Mucosa of descending colon (tissue), 3 donors: ENCODE measurements at places on chromosomes 4 and X.

DNA sequence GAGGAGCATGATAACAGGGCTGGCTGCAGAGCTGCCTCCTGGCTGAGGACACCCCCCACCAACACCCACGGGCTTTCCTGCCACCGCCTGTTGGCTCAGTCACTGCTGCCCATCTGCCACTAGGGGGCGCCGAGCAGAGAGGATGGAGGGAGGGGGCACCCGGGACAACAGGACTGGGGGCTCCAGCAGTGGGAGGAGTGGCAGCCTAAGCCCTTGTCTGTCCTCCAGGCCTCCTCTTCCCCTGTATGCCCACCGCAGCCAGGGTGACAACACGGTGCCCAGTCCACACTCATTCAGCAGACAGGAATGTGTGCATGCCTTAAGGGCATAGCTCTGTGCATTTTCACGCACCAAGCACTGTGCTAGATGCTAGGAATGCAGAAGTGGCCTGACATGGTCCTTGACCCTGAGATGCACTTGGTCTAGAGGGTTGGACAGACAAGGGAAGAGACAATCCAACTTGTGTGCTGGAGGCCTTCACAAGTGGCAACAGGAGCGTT is 149.9 kb downstream of the AMMECR1 start:
- DNase-seq: no peak

GRCh38 chr4:162683659-162684370 is 482.9 kb downstream of the NAF1 start:
- no peak for DNase-seq

GRCh38 chr4:169583563-169583962 is 28.8 kb downstream of the NEK1 start:
- DNase-seq: no peak

GRCh38 chr4:169361756-169362155 is 91.0 kb upstream of the SH3RF1 start:
- DNase-seq: no peak

GRCh38 chr4:72860766-72861165 is 208.8 kb downstream of the COX18 start:
- no peak for DNase-seq

- DNase-seq: no peak
Measured at GRCh38 chr4:164012396-164013027, 518.0 kb downstream of the TMA16 start.

GRCh38 chr4:78592088-78592783 is 40.7 kb downstream of the ANXA3 start:
- DNase-seq: peak; percentile 43

GRCh38 chrX:8341814-8342590 is 122.6 kb upstream of the VCX3B start:
- DNase-seq: no peak

GRCh38 chr4:13816472-13816871 is 188.9 kb upstream of the BOD1L1 start:
- DNase-seq: no peak

GRCh38 chr4:2829933-2830451 is 13.7 kb upstream of the ADD1 start:
- DNase-seq: peak; percentile 17

DNA sequence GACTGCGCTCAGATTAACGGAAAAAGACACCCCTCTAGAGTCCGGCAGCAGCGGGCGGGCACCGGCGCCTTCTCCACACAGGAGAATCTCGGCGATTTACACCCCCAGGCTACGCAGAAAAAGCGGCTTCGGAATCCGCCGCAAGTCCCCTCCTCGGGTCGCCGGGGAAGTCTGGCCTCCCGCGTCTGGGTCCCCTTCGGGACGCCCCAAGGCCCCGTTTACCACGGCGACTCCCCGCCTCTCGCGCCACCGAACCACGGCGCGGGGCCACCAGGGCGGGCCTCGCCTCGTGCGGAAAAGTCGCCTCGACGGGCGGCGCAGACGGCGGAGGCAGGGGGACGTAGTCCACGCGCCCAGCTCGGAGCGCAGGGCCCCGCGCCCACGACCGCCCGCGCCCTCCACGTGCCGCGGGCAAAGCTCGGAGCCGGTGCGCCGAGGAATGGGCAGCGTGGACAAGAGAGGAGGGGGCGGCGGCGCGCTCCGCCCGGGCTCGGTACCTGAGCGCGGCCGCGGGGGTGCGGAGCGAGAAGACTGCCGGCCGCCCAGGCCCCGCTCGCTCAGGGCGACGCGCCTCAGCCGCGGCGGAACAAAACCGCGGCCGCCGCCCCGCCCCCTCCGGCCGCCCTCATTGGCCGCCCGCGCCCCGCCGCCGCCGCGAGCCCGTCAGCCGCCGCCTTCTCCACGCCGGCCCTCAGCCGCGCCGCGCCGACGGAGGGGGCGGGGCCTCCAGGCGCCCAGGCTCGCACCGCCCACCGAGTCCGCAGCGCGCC is at the start of gene FAM53A:
Gene FAM53A, minus strand, starts transcription at position 578 of the 770 bp plus-strand sequence. CDS start 15,572 bp downstream, outside the sequence.
- peak; percentile 94 for DNase-seq

DNA sequence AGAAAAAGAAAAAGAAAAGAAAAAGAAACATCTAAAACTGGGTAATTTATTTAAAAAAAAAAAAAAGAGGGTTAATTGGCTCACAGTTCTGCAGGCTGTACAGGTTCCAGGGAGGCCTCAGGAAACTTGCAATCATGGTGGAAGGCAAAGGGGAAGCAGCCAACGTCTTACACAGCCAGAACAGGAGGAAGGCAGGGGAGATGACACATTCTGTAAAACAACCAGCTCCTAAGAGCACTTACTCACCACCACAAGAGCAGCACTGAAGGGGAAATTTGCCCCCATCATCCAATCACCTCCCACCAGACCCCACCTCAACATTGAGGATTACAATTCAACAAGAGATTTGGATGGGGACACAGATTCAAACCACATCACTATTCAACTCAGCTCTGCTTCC is 36.8 kb upstream of the TMEM184C start:
- no peak for DNase-seq

DNA sequence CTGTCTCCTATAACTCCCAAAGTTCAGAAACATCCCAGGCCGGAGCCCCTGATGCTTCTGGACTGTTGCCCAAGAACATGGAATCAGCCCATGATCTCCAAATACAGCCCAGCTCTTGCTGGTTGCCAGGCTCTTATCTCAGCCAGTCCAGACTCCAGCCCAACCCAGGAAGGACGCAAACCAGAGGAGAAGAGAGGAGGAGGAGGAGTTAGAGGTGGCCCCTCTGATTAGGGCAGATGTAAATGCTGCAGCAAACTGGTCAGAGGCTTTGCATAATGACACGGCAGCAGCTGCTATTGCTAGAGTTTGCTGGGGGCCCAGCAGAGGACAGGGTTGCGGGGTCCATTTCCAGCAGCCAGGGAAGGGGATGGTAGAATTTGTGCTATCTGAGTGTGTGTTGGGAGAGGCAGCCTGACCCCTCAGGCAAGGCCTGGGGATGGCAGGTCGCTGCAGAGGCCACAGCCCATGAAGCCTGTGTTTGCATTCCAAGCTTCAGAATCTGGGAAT is 4.2 kb upstream of the OTUD5 start:
- no peak for DNase-seq

DNA sequence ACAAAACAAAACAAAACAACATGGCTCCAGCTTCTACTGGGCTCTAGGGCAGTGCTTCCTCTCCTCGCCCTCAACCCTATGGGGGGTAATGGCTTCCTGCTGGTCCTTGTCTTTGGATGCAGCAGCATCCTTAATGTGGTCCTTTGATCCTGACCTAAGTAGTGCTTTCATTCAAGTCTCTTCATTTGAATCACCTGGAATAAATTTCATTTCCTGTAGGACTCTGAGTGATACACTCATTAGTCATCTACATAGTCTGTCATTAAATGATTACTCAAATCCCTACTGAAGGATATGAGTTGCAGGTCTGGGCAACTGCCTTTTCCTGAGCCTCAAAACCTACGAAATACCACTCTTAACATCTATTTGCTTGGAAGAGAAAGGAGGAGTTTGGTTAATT is 54.5 kb downstream of the RHOH start:
- DNase-seq: no peak

GRCh38 chr4:108636246-108636645 is 14.2 kb upstream of the OSTC start:
- DNase-seq: no peak

DNA sequence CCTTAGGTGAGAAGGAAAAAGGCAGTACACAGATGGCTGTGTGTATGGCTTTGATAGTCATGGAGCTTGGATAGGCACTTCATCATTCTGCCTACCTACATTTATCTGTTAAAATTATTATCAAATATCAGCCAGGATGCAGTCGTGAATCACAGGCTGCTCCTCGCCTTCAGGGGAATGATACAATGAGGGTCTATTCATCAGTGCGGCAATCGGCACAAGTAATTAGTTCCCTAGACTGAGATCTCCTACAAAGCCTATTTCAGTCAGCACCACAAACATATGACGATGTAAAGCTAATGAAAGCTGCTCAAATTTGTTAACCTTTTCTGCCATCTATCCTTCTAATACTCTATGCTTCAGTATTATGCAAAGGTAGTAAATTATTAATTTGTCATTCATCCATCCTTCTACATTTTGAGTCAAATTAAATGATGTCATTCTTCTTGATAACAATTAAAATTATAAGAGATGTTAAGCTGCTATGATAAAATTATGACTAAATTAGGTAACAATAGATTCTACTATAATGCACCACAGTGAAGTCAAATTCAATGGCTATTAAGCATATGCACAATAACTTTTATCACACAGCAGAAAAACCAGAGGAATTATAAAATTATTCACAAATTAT is 19.0 kb downstream of the MAB21L2 start:
- no peak for DNase-seq

DNA sequence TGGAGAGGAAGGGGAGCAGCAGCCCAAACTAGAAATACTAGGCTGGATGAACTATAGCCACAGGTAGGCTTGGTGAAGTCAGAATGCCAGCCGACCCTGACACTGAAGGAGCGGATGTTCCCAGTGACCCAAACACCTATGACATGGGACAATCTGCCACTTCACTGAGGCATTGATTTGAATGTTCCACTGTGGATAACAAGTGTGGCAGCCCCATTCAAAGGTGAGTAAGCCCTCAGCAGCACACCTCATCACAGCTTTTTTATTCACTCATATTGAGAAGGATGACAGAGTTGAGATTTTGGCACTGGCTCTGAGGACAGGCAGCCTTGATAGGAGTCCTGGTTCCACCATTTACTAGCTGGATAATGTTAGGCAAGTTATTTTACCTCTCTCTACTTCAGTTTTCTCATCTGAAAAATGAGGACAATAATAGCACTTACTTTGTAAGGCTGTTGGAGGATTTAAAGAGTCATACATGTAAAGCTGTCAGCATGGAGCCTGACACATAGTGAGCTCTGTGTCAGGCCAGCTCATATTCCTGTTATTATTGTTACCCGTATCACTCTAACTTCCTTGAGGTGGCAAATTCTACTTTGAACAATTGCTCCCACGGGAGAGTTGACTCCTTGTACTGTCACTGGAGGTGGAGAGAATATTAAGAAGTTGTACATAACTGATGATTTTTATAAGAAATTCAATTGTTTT is 114.6 kb downstream of the RASL11B start:
- DNase-seq: no peak
